ENCODE measurements at places on chromosomes 16 and 17.

GRCh38 chr17:45319239-45319703 is 2.5 kb upstream of the MAP3K14 start:
- DNase-seq = no peak

- no peak for DNase-seq
Observed at GRCh38 chr17:43931062-43931571, 11.2 kb downstream of the PPY start.

DNA sequence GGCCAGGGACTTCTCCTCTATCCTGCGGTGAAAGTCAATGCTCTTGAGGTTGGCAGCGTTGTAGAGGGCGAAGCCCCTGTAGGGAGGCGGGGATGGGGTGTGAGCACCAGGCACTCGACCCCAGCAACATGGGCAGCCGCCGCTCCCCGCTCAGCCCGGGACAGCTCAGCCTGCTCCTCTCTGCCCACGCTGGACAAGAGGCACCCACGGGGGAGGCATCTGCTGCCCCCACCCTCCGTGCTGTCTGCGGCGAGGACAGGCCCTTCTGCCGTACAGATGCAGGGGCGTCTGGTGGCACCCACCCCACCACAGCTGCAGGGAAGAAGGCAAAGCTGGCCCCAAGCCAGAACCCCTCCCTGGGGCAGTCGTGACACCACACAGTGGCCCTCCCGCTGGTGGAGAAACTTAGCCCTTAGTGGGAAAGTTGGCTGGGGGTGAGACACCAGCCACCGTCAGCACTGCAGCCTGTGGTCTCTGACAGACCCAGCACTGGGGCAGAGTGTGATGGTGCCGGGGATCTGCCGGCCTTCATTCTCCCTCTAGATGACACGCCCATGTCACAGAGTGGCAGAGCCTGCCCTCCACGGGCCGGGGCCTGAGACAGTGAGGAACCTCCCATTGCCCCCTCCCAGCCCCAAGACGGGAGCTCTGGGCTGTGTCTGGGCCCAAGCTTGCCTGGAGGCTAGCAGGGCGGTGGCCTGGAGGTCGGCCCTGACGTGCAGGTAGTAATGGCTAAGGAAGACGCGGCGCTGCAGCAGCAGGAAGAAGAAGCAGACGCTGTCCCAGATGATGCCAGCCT is 19.5 kb downstream of the CTU2 start:
- DNase-seq = no peak

DNA sequence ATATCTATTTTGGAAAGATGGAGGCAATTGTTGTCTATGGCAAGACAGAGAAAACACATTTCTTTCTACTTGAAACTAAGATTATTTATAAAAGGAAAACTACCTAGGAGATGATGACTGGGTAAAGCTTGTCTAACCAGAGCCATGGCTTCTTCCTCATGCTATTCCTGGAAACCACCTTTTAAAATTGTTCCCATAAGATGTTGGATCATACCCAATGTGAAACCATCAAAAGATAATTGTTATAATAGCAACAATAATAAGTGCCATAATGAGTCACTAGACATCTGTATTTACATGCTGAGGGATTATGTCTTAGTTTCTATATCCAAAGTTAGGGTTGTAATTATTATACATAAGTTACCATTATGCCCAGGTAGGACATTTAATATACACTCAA is 428.4 kb downstream of the KCNJ2 start:
- DNase-seq = no peak

DNA sequence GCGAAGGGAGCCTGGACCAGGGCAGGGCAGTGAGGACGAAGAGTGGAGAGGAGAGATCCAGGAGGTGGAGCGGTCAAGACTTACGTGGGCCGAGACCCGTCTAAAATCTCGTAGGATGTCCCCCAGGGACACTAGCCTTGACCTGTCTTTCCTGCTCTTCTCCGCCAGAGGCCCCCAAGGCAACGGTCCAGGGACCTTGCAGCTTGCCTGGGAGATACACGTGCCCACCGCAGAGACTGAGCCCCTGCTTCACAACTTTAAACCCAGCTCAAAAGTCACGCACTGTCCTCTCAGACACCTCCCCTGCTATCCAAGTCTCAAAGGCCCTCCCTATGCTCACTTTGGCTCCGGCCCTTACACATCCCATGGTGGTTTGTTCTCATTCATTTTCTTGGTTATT is 9.4 kb downstream of the TIGD7 start:
- DNase-seq = no peak

DNA sequence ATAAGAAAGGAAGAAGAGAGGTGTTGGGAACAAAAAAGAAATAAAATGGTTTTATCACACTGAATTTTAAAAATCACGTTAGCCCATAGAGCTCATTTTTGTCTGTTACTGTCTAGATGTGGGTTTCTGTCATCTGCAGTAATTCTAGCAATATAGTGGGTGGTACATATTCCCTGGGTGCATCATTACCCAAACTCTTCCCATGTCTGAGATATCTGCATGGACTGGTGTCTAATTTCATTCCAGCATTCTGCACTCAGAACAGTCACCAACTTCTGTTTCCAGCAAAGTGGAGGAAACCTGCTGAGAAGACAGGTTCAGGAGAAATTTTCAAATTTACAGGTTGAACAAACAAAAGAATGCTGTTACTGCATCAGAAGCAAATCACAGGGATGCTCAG is 263.8 kb downstream of the CDH11 start:
- DNase-seq = no peak
